ENCODE measurements at places on chromosomes 3 and 15. TPM values are rescaled to one million over a fixed set of nuclear protein-coding genes. Genes with fewer than 3 reads are reported as not detected.

CHRFAM7A gene
- 4.0 TPM for total RNA-seq

PLCL2 gene
- 26.4 TPM for total RNA-seq

LEKR1 gene
- 9.1 TPM for total RNA-seq

ADAMTS7 gene
- 2.8 TPM for total RNA-seq
